RKO (cell line): ENCODE measurements at places on chromosomes 6 and 20.

DNA sequence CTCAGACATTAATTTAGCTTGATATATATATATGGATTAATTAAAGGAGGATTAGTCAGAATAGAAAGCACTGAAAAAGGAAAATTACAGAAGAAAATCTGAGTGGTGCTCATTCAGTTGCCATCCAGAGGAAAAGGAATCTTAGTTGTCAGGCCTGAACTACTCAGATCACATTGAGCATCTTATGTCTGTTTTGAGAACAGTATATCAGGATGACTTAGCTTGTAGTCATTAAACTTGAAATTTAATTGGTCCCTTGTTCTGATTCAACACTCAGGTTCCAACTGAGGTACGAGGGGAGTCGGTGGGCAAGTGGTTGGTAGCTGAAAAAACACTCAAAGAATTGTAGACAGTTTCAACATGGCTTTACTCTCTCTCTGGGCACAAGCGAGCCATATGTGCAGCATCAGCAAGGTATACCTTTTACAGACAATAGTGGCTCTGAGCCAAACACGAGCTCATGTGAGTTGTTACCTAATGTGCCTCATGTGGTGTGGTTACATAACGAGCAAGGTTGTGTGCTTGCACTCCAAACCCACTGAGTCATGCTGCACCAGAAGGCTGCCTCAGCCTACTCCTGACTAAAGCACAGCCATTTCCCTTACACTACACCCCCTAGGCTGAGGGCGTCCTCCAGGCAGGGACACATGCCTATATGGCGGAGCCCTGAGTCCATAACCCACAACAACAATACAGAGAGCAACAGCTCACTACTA lies 73.0 kb upstream of the HMGN3 start:
- peak; percentile 7 for DNase-seq

DNA sequence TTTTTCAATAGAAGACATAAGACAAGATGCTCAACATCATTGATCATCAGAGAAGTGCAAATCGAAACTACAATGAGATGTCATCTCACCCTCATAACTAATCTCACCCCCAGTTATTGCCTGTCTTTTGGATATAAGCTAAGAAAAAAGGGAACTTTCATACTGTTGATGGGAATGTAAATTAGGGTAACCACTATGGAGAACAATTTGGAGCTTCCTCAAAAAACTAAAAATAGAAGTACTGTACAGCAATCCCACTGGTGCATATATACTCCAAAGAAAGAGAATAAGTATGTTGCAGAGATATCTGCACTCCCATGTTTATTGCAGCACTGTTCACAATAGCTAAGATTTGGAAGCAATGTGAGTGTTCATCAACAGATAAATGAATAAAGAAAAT lies 26.4 kb upstream of the PHF3 start:
- DNase-seq = no peak

GRCh38 chr6:52718550-52718949 lies 44.7 kb downstream of the GSTA2 start:
- no peak for DNase-seq

DNA sequence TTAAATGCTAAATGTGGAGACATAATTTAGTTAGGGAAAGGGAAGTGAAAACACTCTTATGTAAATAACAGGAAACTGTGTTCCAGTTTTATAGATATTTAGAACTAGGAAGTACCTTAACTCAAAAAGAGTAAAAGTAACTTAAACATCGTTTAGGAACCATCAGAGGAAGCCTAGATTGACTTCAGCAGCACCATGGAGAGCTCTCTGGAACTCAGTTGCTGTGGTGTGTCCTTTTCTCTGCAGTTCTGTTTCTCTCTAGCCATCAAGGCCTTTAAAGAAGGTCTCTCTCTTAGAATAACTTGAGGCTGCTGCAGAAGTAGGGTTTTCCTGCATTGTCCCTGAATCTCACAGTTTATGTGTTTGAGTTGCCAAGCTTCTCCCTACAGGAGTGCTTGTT lies 26.9 kb downstream of the CLVS2 start:
- DNase-seq = peak; percentile 30
